AG08395 (cell line): ENCODE measurements at places on chromosomes 2 and 18.
A peak's percentile ranks its signal among the peaks of the same experiment; 100 is the strongest.

DNA sequence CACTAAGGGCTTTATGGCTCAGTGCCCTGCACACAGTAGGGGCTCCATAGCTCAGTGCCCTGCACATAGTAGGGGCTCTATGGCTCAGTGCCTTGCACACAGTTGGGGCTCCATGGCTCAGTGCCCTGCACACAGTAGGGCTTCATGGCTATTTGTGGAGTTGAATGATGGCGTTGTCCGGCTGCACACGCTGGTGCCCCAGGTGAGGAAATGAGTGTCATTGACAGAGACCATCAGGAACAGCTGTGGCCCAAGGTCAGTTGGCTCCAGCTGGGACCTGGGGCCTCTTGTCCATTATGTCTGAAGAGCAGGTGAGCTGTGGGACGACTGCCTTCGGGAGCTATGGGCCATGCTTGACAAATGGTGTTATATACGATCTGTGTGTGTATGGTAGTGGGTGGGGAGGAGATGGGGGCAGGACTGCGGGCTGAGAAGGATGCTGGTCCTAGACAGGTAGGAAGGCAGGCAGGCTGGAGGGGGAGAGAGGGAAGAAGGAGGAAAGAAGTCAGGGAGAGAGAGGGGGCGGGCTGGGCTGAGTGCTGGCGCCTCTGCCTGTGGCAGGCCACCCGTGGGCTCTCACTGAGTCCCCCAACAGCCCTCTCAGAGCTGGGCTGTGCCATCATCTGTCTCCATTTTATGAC is 130.6 kb downstream of the CLIP4 start:
- no peak for DNase-seq

DNA sequence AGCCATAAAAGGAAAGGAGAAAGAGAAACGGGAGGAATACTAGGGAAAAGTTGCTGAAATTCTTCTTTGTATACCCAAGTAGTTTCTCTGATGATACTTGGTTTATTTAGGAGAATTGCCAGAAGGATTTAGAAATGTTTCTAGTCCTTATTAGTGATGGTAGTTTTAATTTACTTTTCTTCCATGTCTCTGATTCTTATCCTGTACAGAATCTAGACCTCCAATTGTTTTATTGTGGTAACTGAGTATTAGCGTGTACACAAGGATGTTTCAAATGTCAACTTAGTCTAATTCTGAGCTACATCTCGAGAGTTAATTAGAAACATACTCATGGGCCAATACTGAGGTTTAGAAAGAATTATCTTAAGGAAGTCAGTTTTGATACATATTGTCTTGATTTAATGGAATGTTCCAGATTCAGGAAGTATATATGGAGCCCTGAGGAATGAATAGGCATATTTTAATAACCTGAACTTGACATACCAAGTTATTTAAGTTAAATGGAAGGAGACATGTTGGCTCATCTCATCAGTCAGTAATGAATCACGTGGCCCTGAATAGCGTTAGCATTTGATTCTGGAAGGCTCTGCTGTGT is 219.6 kb downstream of the LTBP1 start:
- peak; percentile 21 for DNase-seq

DNA sequence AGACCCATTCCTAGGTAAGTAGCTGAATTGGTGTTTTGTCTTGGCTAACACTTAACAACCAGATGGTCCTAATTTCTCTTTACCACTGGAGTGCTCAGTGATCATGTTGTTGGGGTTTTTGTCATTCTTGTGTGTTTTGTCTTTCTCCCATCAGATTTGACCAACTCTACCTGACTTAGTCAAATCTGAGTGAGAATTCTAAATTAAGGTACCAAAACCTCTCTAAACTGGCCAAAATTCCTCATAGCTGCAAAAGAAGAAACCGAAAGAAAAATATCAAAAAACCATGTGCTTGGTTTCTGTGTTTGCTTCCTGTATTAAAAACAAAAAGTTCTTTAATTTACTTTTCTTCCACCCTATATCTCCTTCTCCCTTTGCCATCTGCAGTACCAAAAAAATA is 350.7 kb upstream of the SPHKAP start:
- no peak for DNase-seq

DNA sequence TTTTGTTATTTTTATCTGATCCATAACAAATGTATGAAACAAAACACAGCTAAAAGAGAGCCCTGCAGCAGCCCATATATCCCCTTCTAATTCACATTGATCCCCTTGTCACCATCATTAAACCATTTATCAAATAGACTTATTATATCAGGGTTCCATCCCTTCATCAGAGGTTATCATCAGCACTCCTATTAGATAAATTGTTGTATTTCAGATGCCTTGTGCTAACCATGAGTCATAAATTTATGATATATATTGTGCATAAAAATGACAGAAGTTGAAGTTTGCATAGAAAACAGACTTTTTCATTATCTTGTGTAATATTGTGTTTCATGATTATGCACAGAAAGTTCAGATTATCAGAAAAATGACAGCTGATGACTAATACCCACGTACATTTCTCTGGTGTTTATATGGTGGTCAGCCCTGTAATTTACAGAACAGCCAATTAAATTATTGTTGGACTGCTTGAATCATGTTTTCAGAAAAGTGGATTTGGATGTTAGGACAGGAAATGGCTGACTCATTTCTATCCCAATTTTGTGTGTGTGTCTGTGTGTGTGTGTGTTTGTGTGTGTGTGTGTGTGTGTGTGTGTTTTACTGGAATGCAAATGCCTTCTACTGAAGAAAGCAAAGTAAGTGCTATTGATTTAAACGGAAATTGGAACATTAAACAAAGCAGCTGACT is 80.9 kb downstream of the PPP1R1C start:
- peak; percentile 61 for DNase-seq

GRCh38 chr2:174794851-174795374 is 30.6 kb upstream of the CHRNA1 start:
- DNase-seq: peak; percentile 28

DNA sequence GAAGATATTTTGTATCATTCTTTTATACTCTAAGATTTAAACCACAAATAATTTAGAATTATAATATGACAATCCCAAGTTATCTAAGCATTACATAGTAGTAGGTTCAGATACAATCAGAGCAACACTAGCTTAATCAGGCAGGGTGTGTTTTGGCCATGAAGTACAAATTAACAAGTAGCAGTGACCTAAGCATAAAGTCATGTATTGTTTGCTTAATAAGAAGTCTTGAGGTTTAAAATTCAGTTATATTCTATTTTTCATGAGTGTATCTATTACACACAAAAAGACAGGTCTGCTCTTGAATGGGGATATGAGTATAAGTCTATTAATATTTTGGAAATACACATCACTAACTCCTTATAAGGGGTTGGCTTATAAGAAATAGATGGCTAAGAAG is 39.9 kb downstream of the DYNAP start:
- DNase-seq: no peak

DNA sequence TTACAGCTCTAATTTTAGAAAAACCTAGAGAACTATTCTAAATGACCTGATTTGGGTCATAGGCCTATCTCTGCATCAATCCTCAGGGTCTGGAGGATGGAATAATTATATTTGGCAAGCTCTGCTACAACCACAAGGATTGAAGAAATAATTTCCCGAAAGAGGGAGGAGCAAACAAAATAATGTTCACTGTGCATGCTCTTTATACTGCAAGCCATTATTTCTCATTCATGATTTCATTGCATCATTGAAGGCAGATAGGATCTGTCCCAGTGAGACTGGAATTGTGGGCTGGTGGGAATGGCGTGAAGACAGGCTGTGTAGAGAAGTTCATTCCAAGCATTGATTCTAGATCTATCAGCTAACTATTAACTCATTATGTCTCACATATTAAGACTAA is 12.7 kb upstream of the MAPRE2 start:
- no peak for DNase-seq

- DNase-seq: no peak
Measured at GRCh38 chr2:86577817-86578456, 14.7 kb upstream of the CHMP3 start.

GRCh38 chr18:13548966-13549879 is 177.1 kb downstream of the FAM210A start:
- no peak for DNase-seq

GRCh38 chr2:72165792-72166191 is 18.1 kb upstream of the CYP26B1 start:
- DNase-seq: no peak

GRCh38 chr2:138919120-138919747 is 139.0 kb upstream of the NXPH2 start:
- no peak for DNase-seq
